ENCODE measurements at places on chromosomes 7 and 10. TPM values are rescaled to one million over a fixed set of nuclear protein-coding genes. Genes with fewer than 3 reads are reported as not detected.

- DNase-seq = no peak
These were observed 29.9 kb upstream of the CC2D2B start for GRCh38 chr10:95877881-95878280.

GRCh38 chr7:27051451-27051850, 44.3 kb downstream of the HOXA1 start:
- DNase-seq = no peak

GRCh38 chr7:27462575-27463270, 200.0 kb downstream of the HIBADH start:
- DNase-seq = peak; percentile 72

- no peak for DNase-seq
These were observed 154.8 kb downstream of the LRRC4 start for GRCh38 chr7:127876393-127876792.

GRCh38 chr10:24152270-24152669, 56.7 kb upstream of the KIAA1217 start:
- no peak for DNase-seq

DNA sequence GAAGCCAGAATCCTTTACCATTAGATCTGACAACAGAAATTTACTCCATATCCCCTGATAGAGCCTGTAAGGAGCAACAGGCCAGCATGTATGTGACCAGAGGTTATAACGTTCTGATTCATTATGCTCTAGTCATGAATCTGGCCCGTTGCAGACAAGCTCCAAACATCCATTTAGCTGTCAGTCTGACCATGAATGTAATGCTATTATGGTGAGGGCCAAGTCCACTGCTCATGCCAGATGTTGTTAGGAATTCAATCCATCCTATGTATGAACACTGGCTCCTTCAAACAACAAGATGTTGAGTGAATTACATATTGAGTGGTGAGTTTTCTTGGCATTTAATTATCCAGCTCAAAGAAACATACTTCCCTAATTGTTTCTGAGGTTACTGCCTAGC, 610.1 kb upstream of the ANKRD30A start:
- DNase-seq = no peak

GRCh38 chr7:151233804-151234203, 1.5 kb downstream of the CHPF2 start:
- no peak for DNase-seq

- no peak for DNase-seq
These were observed 5.0 kb downstream of the ZRANB1 start for GRCh38 chr10:124946945-124947344.

GRCh38 chr7:139635526-139636302, 112.2 kb downstream of the CLEC2L start:
- DNase-seq = no peak

TEX36 gene
- not detected for total RNA-seq

NKX6-2 gene
- not detected for total RNA-seq

ZNF92 gene
- total RNA-seq = 22.7 TPM

SLC29A4 gene
- total RNA-seq = 1.8 TPM

SPACDR gene
- total RNA-seq = 1.8 TPM
